T-helper 17 cell (primary cell): ENCODE measurements at places on chromosomes 6 and 20.

DNA sequence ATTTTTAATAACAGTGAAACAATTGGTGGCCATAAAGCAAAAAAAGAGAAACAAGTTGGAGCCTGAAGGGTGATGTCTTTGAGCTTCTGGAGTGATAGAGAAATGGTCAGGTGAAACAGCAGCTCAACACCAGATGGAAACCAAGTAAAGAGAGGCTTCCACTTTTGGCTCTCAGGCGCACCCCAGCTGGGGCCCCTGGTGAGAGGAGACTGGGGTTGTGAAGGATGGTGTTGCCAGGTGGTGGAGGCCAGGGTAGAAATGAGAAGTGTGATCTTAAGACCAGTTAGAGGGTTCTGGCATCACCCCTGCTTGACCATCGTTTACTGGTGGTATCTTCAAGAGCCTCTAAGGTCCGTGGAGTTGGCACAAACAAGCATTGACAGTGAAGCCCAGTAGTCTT lies 126.0 kb upstream of the AKIRIN2 start:
- DNase-seq: no peak

DNA sequence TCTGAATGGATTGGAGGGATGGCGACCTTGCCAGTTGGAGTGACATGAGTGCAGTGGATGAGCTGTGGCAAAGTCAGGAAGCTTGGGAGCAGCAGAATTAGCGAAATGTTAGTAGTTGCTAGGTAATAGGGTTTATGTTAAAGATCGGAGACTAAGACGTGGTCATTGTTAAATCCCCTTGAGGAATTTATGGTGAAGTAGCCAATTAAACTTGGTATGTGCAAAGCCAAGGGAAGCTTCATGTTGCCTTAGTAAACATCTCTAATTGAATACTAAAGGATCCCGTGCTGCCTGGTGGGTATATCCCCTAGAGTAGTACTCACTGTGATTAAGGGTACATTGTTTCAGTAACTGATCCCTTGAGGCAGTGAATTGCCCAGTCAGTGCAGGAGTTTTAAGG lies 106.0 kb downstream of the PRIM2 start:
- no peak for DNase-seq

- no peak for DNase-seq
Observed at GRCh38 chr6:168115748-168116437, 36.9 kb upstream of the FRMD1 start.

GRCh38 chr6:47083586-47084047 lies 41.5 kb upstream of the ADGRF1 start:
- no peak for DNase-seq

- no peak for DNase-seq
Observed at GRCh38 chr6:24334285-24334684, 23.6 kb downstream of the DCDC2 start.

DNA sequence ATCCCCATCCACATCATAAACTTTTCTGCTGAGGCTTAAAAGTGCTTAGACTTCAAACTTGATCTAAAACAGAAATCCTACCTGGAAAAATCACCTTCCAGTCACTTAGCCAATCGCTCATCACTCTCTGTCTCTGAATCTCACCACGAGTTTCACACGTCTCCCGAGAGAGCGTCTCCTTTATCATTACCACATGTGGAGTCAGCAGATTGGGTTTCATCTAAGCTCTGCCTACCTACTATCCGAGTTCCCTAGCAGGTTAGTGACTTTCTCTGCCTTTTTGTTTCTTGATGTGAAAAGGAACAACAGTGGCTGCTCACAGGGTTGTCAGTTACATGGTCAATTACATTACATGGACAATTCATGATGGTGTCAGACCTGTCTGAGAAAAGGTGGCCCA lies 286.2 kb downstream of the ESR1 start:
- DNase-seq: no peak

GRCh38 chr20:56316051-56316450 lies 42.7 kb upstream of the FAM210B start:
- DNase-seq: no peak

DNA sequence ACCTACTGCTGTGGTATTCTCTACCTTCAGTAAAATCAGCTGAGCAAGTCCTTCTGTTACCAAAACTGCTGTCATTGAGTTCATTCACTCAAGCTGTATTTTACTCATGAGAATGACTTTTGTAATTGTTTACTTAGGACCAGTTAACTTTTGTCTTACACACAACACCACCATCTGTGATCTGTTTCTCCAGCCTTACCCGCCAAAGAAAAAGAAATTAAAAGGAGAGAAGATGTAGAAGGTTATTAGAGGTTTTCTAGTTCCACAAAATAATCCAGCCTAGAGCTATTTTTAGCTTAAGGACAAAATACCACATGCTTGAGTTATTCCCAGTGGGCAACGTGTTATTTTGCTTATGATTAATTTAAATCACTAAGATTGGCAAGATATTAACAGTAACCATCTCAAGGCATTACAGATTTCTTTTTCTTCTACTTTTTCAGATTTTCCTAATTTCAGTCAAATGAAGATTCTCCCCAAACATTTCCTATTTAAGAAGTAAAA lies 38.2 kb downstream of the FAM8A1 start:
- no peak for DNase-seq

- no peak for DNase-seq
Observed at GRCh38 chr20:23659989-23660837, 22.5 kb upstream of the CST3 start.

- DNase-seq: no peak
Observed at GRCh38 chr6:4819706-4820283, 43.6 kb downstream of the CDYL start.

- no peak for DNase-seq
Observed at GRCh38 chr6:160058603-160059215, 62.9 kb upstream of the SLC22A1 start.

DNA sequence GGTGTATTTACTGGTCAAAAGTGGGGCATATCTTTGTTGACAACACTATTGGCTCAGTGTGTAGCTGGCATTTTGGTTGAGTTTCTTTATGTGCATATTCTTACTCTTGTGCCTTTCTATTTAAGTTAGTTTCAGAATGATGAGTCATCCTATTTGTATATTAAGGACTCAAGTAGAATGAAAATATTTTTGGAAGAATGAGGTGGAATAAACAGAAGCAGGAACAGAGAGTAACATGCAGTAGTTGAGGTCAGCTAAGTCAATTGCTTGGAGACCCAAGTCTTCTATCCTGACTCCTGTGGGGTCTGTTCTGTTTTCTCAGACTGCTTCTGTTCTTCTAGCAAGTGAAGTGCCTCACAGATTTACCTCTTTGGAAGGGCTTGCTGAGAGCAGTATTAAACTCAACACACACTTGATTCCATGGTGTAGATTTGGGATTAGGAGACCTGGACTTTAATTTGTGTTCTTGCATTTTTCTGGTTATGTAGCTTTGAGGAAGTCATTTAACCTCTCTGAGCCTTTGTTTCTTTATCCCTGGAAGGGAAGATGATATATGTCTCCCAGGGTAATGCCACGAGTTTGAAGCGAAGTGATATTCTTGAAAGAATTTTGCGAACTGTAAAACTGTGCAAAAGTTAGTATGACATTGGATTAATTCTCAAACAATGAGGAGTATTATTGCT lies 324.3 kb downstream of the QKI start:
- DNase-seq: no peak

DNA sequence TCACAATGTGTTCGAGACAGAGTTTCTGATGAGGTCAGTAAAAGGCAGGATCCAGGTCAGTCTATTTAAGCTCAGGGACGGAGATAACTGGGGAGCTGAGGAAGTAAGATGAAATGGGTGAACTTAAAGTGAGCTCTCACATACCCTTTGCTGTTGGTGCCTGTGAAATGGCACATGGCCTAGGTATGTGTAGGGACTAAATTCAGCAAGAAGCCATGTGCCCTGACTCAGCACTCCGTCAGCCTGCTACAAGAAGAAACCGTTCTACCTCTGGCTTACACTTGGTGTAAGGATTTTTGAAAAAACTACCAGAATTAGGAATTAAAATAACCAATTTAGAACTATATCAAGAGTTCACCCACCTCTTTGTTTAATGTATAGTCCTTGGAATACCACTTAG lies 41.1 kb upstream of the TRDN start:
- DNase-seq: no peak

DNA sequence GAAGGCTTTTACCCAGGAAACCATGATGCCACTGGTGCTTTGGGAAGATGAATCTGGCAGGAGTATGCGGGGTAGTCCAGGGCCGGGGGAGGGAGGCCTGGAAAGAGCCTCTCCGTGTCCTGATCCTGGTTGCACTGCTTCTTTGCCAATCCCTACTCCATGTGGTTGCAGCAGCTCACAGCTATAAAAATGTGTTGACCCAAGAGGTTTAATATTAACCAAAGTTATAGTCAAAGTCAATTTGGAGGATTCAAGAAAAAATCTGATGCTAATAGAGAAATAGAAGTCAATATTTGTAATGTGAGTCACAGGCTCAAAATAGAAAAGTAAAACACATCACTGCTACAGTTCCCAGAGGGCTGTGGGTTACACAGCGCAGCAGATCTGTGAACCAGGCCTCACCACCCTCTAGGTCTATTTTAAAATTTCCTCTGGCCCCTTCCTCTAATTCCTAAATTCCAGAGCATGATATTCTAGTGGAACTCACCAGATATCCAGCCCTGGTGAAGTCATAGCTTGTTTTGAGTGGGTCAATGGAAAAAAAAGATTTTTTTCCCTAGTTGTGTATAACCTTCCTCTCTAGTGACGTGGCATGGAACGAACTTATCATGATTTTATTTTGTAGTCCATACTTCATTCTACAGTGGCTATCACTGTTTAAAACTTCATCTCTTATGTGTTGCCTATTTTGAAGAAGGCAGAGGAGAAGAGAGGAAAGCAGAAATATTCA lies 63.2 kb upstream of the BMP2 start:
- no peak for DNase-seq

- DNase-seq: no peak
Observed at GRCh38 chr6:39362487-39362865, 40.0 kb upstream of the KCNK16 start.

- DNase-seq: no peak
Observed at GRCh38 chr6:81736428-81736827, 16.1 kb downstream of the TENT5A start.

DNA sequence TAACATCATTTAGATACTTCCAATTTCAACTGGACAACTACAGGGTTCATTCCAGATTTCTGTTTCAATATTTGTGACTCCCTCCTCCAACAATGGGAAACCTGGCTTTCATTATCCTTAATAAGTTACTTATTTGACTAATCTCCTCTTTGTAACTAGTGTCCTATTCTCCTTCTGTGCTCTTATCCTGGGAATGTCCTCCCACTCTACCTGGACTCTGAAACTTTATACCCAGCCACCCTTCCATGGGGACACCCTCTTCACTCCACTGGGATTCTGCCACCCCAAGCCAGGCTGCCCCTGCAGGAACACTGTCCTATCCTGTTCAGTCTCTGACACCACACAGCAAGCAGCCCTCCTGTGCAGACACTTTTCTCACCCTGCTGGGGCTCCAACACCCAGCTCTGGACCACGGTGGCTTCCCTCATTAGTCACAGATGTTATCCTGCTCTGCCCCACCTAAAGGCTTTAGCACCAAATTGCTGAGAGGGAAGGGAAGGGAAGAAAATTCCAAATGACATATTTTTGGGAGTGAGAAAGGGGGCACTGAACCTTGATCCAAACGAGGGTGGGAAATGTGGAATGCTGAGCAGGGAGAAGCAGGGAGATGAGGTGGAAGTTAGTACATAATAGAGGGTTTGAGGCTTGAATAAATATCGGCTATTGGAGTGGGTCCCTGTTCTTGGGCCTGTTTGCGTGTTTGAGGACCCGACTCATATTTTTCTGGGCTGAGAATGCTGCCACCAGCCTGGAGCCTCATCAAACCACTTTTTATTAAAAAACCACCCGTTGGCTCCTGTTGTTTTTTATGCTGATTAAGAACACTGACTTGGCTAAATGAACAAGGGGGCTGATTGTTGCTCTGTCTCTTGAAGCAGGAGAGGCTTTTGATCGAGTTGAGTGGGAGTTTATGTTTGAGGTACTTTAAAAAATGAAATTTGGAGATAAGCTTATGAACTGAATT lies 54.0 kb upstream of the AKIRIN2 start:
- DNase-seq: no peak
